Stimulated activated CD8-positive, alpha-beta memory T cell treated with anti-CD3 and anti-CD28 coated beads, Interleukin-7, amount 100 ng/mL, for 48 hours (primary cell): ENCODE measurements at places on chromosomes 7 and 10.

DNA sequence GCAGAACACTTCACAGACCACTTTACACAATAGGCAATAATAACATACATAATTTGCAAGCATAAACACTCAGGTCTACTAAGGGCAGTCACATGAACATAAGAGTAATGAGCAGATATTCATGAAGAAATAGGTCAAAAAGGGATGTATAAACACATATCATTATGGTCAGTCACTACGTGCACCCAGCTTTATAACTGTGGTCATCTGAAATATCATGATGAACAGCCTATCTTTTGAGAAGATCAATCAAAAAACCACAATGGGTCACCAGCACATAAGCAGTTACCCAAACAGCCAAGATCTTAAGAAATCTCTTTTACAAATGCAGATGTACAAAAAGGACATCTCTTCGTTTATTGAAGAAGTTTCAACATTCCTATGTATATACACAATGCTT, 35.5 kb upstream of the DRGX start:
- no peak for DNase-seq

DNA sequence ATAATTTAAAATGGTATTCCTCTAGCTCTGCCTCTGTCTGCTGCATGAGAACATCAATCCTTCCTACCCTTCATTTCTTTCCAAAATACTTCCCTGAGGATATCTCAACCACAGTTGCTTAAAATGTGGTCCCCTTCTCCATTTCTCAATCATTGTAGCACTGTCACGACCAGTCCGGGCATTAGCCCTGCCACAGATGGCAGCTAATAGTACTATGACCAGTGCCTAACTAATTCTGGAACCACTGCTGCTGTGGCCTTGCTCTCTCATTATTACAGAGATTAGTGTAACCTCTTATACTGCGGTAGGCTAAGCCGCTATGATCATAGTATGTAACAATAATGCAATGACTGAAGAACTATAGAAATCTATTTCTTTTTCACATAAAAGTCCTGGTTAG, 66.0 kb downstream of the REEP3 start:
- DNase-seq, result no peak

- no peak for DNase-seq
Measured at GRCh38 chr10:129810-130209, 5.4 kb upstream of the ZMYND11 start.

- DNase-seq, result peak; percentile 32
Measured at GRCh38 chr7:101173752-101174244, 6.3 kb downstream of the NAT16 start.

DNA sequence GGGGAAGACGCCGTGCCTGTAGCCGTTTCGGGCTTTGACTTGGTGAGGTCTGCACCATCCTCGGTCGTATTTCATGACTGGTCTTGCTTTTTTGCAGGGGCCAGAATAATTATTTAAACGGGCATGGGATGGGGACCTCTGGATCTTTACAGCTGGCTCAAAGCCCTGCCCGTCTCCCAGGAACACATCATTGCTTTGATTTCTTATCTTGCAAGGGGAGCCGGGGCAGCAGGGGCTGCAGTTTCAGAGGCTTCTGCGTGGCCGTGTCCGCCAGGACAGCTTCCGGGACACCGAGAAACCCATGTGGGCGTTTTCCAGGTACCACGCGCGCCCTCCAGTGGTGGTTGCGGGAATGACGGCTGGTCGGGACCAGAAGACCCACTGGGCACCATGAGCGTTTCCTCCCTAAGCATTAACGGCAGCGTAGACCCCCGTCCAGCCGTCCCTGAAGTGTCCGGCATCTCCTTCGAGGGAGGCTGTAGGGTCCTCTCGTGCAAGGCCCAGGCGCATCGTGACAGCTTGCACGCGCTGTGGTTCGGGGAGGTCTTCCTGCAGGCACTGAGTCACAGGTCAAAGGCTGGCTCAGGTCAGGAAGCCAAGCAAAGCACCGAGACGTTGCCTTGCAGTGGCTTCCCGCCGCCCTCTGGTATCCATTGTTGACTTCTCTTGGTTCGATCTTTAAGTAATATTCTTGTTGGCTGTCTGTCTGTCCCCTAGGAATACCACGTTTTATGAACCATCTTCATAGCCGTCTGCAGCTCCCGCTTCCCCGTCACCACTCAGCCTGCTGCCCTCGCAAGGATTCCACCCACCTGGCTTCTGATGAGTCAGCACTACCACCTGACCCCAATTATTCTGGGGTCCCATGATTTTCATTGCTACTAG, 16.2 kb upstream of the ZFAND2A start:
- DNase-seq, result peak; percentile 63

- DNase-seq, result no peak
Measured at GRCh38 chr10:26508016-26508415, 69.9 kb downstream of the APBB1IP start.

GRCh38 chr10:33155720-33156638, 178.5 kb downstream of the NRP1 start:
- DNase-seq, result no peak

DNA sequence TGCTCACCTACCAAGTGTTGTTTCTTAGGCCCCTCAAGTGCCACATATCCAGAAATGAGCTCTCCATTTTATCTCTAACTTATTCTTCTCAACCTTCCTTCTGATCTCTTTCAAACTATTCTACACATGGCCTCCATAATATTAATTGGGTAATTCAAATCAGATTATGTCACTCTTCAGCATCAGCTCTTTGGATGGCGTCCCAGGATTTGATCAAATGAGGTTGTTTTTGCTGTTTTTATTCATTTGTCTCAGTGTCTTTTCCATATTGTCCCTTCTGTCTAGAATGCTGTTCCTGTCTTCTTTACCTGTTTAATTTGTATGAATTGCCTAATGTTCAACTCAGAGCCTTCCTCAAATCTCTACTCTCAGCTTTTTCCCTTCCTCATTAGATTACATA, 234.6 kb upstream of the CXCL12 start:
- DNase-seq, result no peak

- no peak for DNase-seq
Measured at GRCh38 chr7:157529768-157530560, 193.2 kb downstream of the DNAJB6 start.

GRCh38 chr10:111076191-111076681, 593 bp upstream of the ADRA2A start:
- DNase-seq, result peak; percentile 28

DNA sequence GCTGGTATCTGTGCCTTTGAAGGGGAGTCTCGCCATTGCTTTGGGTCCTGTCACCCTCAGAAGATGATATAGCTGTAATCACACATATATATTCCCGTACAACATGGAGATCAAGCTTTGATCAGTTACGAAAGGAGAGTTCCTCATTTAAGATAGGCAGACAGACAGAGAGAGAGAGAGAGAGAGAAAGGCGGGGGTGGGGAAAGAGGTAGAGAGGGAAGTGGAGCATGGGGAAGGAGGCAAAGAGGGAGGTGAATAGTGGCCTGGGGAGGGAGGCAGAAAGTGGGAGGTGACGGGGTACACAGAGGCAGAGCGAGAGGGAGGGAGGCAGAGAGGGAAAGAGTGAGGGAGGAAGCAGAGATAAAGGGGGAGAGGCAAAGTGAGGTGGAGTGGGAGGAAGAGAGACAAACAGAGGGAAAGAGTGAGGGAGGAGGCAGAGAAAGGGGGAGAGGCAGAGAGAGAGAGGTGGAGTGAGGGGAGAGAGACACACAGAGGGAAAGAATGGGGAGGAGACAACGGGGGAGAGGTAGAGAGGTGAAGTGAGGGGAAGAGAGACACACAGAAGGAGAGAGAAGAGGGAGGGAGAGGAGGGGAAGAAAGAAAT, 44.6 kb upstream of the C1QL3 start:
- no peak for DNase-seq

DNA sequence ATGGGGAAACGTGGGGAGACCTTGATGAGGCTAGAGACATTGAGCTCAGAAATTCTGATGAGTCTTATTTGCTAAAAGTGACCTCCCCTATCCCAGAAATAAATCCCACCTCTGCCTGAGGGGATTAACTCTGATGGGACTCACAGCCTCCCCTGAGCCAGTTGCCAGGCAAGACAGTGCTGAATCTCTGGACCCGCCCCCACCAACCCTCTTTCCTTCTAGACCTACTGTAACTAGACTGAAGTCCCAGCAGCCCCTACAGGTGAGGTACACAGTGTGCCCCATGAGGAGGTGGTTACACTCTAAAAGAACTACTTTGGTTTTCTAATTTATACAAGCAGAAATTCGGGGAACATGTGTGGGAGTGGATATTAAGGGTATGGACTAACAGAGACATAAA, 42.9 kb downstream of the PTPRE start:
- no peak for DNase-seq

DNA sequence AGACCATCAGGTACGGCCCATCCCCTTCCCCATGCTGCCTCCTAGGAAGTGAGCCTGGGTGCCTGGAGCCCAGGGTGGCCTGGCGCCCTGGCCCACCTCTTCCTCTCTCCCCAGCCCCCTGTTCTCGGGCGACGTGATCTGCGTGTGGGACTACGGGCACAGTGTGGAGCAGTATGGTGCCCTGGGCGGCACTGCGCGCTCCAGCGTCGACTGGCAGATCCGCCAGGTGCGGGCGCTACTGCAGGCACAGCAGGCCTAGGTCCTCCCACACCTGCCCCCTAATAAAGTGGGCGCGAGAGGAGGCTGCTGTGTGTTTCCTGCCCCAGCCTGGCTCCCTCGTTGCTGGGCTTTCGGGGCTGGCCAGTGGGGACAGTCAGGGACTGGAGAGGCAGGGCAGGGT, 17.0 kb downstream of the ASL start:
- no peak for DNase-seq

- no peak for DNase-seq
Measured at GRCh38 chr7:13945670-13946069, 43.8 kb downstream of the ETV1 start.

- no peak for DNase-seq
Measured at GRCh38 chr7:136874393-136875032, 6.1 kb downstream of the CHRM2 start.

GRCh38 chr10:31952066-31952465, 23.4 kb upstream of the ARHGAP12 start:
- no peak for DNase-seq

DNA sequence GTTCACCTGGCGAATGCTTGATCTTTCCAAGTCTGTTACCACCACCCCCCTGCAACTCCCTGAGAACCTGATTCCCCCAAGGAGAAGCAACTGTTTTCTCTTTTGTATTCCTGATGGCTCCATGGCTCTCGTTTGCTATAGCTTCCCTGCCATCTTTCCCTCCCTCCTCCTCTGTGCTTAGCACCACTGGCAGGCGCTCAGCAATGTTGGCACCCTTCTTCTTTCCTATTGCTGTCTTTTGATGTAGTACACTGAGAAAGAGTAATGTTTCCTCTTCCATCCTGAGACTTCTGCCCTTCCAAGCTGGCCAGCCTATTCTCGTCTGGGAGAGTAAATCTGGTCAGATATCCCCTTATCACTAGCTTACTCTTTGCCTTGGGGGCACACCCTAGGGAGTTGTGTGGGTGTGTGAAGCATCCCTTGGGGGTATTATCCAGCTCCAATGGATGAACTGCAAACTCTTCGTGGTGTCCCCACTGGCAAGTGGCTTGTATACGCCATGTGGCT, 74.0 kb downstream of the BMPER start:
- no peak for DNase-seq

- no peak for DNase-seq
Measured at GRCh38 chr7:158076656-158077055, 511.0 kb downstream of the PTPRN2 start.

GRCh38 chr7:27211764-27212204, 11.9 kb upstream of the HOXA13 start:
- no peak for DNase-seq

GRCh38 chr7:77498659-77499379, 38.3 kb upstream of the PTPN12 start:
- DNase-seq, result no peak

GRCh38 chr10:73168465-73168803, 515 bp downstream of the FAM149B1 start:
- DNase-seq, result no peak

GRCh38 chr10:48604039-48604990, 558 bp downstream of the ARHGAP22 start:
- DNase-seq, result no peak

DNA sequence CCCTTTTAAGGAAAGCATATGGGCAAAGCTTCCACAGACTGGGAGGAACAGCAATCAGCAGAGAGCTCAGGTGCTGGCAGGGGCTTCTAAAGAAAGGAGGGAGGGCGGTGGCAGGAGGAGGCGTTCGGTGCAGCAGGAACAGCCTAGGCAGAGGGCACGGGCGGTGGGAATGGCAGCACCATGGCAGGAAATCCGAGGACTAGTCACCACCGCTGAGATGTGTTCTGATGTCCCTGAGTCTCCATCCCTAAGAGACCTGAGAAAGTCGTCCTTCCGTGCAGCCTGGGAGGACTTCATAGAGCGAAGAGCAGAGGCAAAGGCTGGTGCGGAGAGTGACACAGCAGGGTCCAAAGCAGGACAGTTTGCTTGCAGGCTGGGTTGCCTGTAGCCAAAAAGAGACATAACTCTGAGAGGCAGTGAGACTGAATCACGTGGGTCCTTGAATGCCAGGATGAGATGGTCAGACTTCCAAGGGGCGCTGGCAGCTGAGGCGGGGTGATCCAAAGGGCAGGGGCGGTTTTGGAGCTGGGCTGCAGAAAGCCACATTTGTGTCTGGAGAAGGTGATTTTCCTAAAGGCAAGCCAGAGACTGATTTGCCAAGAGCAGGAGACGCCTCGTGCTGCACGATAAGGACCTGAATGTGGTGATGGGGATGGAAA, 35.8 kb upstream of the GRID1 start:
- DNase-seq, result no peak

DNA sequence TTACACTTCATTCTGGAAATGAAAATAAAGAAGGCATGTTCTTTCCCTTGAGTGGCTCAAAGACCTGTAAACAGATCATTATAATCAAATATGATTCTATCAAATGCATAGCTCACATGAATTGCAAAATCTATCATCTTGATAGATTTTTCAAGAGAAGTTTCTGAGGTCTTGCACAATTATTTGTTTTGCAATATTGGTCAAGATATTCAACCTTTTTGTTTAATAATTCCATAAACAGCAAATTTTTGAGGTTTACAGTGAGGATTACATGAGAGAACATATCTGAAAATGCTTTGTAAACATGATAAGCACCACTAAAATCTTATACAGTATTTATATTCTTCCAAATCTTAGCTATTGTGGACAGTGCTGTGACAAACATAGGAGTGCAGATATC, 160.8 kb downstream of the HDAC9 start:
- no peak for DNase-seq

DNA sequence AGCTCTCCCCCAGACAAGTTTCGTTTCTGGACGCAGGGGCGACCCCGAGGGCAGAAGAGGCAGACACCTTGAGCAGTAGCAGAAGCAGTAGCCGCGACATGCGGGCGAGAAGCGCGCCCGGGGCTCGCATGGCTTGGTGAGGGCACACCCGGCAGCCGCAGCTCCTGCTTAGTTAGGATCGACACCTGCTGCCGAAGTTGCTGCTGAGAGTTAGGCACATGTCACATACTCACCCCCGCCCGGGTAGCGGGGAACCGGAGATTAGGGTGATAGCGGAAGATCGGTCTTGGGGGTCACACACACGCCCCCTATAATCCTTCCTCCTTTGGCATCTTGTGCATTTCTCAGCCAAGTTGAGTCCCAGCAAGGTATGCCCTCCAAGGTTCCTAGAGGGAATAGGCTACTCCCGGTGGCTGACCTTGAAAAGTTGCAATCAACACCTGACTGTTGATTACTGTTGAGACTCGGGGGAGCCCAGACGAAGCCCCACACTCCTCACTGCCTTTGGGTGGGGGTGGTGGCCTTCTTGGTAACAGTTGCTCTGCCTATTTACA, 668 bp downstream of the GPR37 start:
- no peak for DNase-seq
